NCI-H345 (cell line): ENCODE measurements at places on chromosomes 1 and 21.

- no peak for DNase-seq
Measured at GRCh38 chr1:165215676-165216075, 140.8 kb downstream of the LMX1A start.

DNA sequence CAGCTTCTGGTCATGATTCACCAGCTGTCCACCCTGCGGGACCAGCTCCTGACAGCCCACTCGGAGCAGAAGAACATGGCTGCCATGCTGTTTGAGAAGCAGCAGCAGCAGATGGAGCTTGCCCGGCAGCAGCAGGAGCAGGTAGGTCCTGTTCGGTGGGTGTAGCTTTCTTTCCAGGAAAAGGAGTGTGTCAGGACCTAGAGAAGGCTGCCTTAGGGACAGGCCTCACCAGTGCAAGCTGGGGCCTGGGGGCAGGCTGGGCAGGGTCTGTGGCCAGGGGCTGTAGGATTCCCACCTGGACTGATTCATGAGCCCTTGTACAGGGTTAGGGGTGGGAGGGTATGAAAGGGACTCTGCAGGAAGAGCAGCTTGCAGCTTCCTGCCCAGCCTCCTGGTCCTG is 35.3 kb downstream of the ETNK2 start:
- DNase-seq: no peak

- DNase-seq: no peak
Measured at GRCh38 chr1:25766721-25767436, 33.1 kb upstream of the SELENON start.

DNA sequence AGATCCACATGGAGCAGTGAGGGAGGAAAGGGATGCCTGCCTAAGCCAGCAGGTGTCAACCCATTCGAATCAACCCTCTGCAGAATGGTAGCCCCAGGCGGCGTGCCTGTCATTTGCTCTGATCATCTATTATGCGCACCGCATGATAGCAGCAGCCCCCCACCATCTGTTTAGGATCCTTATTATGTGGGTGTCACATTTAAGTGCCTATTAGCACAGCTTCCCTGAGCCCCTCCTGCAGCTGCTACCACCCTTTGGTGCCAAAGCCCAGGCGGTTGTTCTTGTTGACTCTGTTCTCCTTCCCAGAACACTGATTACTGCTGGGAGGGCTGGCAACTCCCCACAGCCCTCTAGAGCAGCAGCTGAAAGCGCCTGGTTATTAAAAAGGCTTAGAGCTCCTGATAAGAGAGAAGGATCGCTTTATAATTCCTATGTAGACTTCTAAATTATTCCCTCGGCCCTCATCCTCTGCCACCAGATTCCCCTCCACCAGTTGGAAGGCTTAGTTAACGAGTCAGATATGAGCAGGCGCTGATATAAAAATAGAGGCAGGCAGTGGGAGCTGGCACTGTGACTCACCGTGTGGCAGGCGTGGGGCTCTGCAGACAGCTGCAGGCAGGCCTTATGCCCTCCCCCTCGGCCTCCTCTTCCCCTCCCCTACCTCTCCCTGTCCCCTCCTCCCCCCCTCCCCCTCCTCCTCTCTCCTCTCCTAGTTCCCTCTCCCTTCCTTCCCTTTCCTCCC is 23.0 kb downstream of the ACTA1 start:
- DNase-seq: peak; percentile 80

GRCh38 chr1:38991638-38992411 is 749 bp downstream of the AKIRIN1 start:
- DNase-seq: peak; percentile 26

- DNase-seq: no peak
Measured at GRCh38 chr1:58465825-58466629, 80.5 kb downstream of the OMA1 start.
